Mucosa of gallbladder (tissue), 1 donor: ENCODE measurements at places on chromosomes 16 and 17. TPM values are rescaled to one million over a fixed set of nuclear protein-coding genes. Genes with fewer than 3 reads are reported as not detected.

The SBK1 gene
- 0.89 TPM for total RNA-seq

The GAST gene
- total RNA-seq: not detected

The SP2 gene
- 17.4 TPM for total RNA-seq

The PTX4 gene
- 0.14 TPM for total RNA-seq

The HAS3 gene
- 1.2 TPM for total RNA-seq

The VTN gene
- 424 TPM for total RNA-seq

The TNFRSF12A gene
- total RNA-seq: 98.1 TPM

The DNAH17 gene
- total RNA-seq: not detected

The SPNS3 gene
- total RNA-seq: 1.8 TPM

The ACAP1 gene
- total RNA-seq: 24.2 TPM
